ENCODE measurements at places on chromosomes 2 and 18. TPM values are rescaled to one million over a fixed set of nuclear protein-coding genes. Genes with fewer than 3 reads are reported as not detected.

The CNDP1 gene
- polyA plus RNA-seq = 0.31 TPM

The FBLN7 gene
- 8.5 TPM for polyA plus RNA-seq

The ASB18 gene
- polyA plus RNA-seq = 14.5 TPM

The ABCB11 gene
- polyA plus RNA-seq = not detected

The PIKFYVE gene
- 17.2 TPM for polyA plus RNA-seq

The STAT4 gene
- polyA plus RNA-seq = 1.5 TPM

The IL1F10 gene
- polyA plus RNA-seq = not detected

The RNF25 gene
- 29.4 TPM for polyA plus RNA-seq

The COPS9 gene
- 92.4 TPM for polyA plus RNA-seq

The SERPINB2 gene
- polyA plus RNA-seq = 0.85 TPM

The GALNT13 gene
- 0.32 TPM for polyA plus RNA-seq

The CEP192 gene
- 22.0 TPM for polyA plus RNA-seq

The ANTXR1 gene
- polyA plus RNA-seq = 108 TPM

The PLGLB1 gene
- polyA plus RNA-seq = 3.5 TPM

The PCARE gene
- 0.28 TPM for polyA plus RNA-seq

The WNT10A gene
- 0.23 TPM for polyA plus RNA-seq

The PLCL1 gene
- 20.7 TPM for polyA plus RNA-seq

The C2orf66 gene
- polyA plus RNA-seq = 0.23 TPM

The SIX2 gene
- polyA plus RNA-seq = 7.2 TPM

The CKAP2L gene
- polyA plus RNA-seq = 7.5 TPM

The HRH4 gene
- 0.06 TPM for polyA plus RNA-seq

The DSG1 gene
- 0.88 TPM for polyA plus RNA-seq

The STEAP3 gene
- polyA plus RNA-seq = 25.5 TPM

The EFR3B gene
- 5.3 TPM for polyA plus RNA-seq

The PSMG2 gene
- polyA plus RNA-seq = 39.6 TPM

The ZNF142 gene
- polyA plus RNA-seq = 16.8 TPM

The SP110 gene
- 16.3 TPM for polyA plus RNA-seq

The SFXN5 gene
- polyA plus RNA-seq = 6.4 TPM

The KLHL41 gene
- 3,726 TPM for polyA plus RNA-seq

The DSG4 gene
- not detected for polyA plus RNA-seq

The CYS1 gene
- 14.0 TPM for polyA plus RNA-seq

The LYG1 gene
- 2.4 TPM for polyA plus RNA-seq

The B4GALT6 gene
- 11.6 TPM for polyA plus RNA-seq

The CHRNA1 gene
- 128 TPM for polyA plus RNA-seq

The UGT1A5 gene
- polyA plus RNA-seq = not detected

The GALR1 gene
- polyA plus RNA-seq = 0.09 TPM

Data from hindlimb muscle (tissue), 1 donor.